ENCODE measurements at places on chromosomes 6 and 20.

GRCh38 chr20:13821876-13822275 is 37.0 kb downstream of the NDUFAF5 start:
- no peak for DNase-seq

GRCh38 chr6:81572020-81572419 is 180.5 kb downstream of the TENT5A start:
- DNase-seq: no peak

DNA sequence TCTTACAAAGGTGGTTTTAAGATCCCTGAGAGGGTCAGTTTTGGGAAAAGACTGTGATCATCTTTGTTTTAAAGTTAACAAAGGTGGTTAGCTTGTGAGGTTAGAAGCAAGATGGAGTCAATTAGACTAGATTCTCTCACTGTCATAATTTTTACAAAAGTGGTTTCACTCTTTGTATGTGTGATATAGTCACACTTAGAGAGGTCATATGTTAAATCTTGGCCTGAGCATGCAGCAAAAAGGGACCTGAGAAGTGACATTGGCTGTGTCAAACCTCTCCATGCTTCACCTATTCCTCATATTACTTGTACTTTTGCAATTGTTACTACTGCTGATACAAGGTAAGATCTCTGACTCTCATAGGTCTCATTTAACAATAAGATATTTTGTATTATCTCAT is 368.0 kb downstream of the TBC1D32 start:
- no peak for DNase-seq

GRCh38 chr20:44961011-44961869 is 1.0 kb upstream of the TOMM34 start:
- DNase-seq: no peak

- peak; percentile 32 for DNase-seq
Measured at GRCh38 chr6:143536461-143536865, 24.9 kb upstream of the FUCA2 start.

DNA sequence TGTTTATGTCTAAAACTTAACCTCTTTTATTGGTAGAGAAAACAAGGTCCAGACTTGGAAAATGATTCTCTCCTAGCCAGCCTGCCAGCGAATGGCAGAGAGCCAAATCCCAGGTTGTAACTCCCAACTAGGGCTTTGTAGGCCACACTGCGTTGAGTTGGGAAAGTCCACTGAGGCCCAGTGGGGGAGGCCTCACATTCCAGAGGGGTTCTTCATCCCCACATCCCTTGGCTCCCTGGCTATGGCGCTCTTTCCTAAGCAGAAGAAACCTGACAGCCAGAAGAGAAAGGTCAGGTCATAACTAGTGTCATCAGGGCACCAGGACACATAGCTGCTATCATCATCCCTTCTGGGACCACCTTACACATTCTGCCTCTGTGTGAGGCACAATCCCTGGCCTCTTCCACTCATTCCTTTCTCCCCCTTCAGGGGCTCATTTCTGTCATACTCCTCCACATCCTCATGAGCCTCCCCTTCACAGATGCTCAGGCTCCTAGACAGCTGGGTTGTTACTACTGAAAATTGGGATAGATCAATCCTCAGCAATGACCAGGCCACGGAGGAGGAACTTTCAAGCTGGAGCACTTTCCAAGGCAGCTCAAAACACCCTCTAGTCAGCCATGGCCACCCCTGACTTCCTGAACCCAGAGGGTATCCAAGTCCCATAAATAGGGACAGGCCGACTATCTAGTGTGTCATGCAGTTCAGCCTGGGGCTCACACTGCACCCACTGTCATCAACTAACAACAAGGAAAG is 48.6 kb downstream of the TCP11 start:
- no peak for DNase-seq

DNA sequence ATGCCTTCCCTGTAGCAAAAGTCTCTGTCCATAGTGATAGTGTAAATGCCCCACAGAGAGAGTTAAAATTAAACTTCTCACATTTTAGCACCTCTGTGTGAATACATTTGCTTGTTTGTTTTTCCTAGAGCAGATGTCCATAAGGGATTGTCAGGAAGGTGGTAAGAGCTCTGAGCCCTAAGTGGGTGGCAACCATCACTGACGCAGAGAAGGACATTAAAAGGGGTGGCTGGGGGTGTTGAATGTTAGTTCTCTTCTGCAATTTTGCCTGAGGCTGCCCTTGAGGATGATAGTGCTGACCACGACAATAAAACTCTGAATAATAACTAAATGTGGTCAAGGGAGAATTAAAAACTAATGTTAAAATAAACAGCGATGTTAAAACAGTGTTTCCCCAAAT is 174.3 kb upstream of the ID4 start:
- no peak for DNase-seq

DNA sequence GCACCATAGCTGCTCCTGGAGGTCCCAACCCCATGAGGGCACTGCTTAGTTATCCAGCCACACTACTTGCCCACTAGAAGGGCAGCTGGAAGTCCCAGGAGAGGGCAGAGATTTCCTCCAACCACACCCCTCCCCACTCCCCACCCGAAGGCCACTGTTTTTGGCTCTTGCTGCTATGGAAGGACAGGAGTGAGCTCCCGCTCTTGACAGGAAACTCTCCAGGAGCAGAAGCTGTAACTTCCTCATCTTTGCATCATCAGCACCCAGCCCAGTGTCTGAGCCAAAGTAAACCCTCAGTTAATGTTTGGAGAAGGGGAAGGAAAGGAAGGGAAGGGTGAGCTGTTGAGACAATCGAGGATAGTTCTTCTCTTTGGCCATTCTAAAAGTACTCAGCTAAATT is 120.7 kb downstream of the MTFR2 start:
- DNase-seq: no peak

DNA sequence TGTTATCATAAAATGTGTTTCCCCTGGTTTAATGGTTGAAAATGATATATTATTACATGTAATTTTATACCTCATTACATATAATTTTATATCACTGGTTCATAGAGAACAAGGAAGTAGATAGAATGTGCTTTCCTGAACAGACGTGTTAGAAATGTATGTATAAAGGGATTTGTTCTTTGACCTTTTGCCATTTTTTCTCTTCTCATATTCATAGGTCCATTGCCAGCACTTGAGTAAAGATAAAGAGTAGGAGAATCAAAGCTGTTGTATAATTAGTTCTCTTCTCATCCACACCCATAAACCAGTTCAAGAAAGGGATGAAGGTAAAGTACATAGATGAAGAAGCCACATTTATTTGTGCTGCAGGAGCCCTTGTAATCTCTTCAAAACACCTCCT is 46.7 kb downstream of the RNF217 start:
- no peak for DNase-seq

- no peak for DNase-seq
Measured at GRCh38 chr6:169837529-169838250, 86.3 kb downstream of the ERMARD start.

- DNase-seq: no peak
Measured at GRCh38 chr6:165119231-165120020, 190.0 kb downstream of the C6orf118 start.

GRCh38 chr6:33380272-33380981 is 11.2 kb upstream of the KIFC1 start:
- DNase-seq: no peak

GRCh38 chr6:22928775-22929174 is 359.4 kb downstream of the HDGFL1 start:
- no peak for DNase-seq

- DNase-seq: no peak
Measured at GRCh38 chr20:32511358-32512046, 73.6 kb downstream of the NOL4L start.

GRCh38 chr20:35586751-35587425 is 28.7 kb upstream of the SPAG4 start:
- no peak for DNase-seq

DNA sequence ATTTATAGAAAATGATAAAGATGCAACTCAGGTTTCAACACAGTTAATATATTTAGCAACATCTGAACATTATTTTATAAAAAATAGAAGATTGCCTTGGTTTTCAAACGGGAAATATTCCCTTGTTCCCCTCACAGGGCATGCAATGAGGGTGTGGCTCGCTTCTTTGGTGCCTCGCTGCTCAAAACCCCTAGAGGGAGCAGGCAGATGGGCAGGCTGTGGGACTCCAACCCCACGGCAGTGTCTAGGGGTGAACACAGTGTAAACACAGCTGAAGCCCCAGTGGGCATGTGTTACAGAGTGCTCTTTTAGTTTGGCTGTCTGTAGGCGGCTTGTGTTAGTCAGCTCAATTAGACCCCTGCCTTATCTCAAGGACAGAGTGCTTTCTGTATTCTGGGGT is 560.8 kb upstream of the IMPG1 start:
- DNase-seq: no peak

GRCh38 chr6:170208182-170208601 is 82.7 kb downstream of the DLL1 start:
- DNase-seq: no peak

- DNase-seq: no peak
Measured at GRCh38 chr6:11889572-11889971, 111.0 kb upstream of the ADTRP start.

DNA sequence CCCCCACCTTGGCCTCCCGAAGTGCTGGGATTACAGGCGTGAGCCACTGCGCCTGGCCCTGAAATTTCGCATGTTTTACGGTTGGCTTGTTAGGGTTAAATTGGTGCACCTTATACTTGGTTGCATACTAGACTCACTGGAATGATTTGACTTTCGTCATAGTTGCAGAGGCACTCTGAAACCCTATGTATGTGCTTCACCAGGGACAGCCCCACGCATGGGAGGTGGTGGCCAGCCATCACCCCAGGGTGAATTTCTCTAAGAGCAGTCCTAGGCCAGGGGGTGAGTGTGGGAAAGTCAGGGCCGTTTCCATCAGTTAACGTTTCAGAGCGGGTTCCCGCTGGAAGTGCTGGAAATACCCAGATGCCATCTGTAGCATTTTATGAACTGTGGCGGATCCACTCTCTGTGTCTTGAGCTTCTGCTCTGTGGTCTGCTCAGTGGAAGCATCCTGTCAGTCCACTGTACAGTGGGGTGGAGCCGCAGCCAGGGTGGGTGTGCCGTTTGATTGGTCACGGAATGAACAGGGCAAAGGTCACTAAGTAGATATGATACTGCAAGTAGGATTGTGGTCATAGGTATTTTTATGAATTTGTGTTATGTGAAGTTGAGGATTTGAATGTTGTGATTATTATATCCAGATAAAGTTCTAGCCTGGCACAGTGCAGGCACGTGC is 13.2 kb downstream of the DNAJC5 start:
- DNase-seq: no peak

DNA sequence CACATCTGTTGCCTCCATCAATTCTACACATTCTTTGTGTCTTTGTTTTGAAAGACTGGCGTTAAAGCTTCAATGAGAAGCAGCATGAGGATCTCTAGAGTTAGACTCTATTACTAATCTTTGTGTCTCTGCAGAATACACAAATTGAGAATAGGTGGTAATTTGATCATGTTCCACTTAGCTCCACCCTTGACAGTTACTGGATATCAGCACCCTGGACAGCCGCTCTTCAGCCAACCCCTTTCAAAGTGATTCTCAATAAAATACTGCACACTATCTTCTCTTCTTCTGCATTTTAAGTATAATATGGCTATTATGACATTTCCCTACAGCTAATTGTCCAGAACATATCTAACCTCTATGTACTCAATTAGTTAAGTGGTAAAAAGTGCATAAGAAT is 54.3 kb upstream of the CNR1 start:
- DNase-seq: no peak

GRCh38 chr20:35702051-35702823 is 3.0 kb downstream of the ROMO1 start:
- DNase-seq: no peak

GRCh38 chr6:125346926-125347563 is 45.3 kb upstream of the HDDC2 start:
- no peak for DNase-seq

DNA sequence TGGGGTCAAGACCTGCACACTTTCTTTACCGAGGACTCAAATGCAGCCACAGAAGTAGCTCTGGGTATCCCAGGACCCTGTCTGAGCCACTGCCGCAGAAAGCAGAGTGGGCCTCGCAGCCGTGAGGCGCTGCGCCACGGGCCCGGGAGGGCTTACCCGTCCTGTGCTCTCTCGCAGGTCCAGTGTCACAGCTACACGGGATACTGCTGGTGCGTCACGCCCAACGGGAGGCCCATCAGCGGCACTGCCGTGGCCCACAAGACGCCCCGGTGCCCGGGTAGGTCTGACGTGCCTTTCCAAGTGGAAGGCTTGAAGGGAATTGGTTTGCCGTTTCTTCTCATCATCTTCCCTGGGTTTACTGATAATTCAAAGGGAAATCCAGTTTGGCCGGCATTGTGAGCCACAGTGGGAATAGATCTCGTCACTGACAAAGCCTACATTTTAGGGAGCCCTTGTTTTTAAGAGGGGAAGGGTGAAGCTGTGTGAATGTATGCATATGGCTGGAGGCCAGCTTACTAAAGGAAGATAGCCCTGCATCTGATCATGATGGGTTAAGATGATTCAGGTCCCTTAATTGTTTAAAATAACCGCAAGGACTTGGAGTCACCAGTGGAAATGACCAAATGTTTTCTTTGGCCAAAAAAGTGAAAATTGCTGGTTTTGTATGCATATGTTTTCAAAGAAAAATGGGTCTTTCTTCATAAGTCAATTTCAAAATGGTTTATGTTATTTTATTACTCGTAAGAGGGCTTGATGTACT is 86.6 kb downstream of the SMOC2 start:
- no peak for DNase-seq

GRCh38 chr6:105868823-105869460 is 217.2 kb upstream of the PRDM1 start:
- no peak for DNase-seq

DNA sequence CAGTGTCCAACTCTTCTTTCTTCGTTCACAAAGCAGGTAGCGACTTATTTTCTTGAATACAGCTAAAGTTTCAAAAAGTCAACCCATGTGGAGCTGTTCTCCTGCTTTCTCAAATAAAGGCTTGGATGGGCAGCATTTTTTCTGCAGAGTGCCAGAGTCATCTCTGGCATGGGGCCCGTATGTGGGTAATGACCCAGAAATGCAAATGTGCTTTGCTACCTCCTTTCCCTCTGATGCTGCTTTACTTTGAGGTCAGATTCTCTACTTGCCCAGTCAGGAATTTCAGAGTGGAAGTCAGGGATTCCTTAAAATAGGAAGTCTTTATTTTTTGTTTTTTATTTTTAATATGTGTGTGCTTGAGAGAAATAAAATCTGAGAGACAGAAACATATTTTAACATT is 4.9 kb downstream of the NKAIN2 start:
- no peak for DNase-seq

DNA sequence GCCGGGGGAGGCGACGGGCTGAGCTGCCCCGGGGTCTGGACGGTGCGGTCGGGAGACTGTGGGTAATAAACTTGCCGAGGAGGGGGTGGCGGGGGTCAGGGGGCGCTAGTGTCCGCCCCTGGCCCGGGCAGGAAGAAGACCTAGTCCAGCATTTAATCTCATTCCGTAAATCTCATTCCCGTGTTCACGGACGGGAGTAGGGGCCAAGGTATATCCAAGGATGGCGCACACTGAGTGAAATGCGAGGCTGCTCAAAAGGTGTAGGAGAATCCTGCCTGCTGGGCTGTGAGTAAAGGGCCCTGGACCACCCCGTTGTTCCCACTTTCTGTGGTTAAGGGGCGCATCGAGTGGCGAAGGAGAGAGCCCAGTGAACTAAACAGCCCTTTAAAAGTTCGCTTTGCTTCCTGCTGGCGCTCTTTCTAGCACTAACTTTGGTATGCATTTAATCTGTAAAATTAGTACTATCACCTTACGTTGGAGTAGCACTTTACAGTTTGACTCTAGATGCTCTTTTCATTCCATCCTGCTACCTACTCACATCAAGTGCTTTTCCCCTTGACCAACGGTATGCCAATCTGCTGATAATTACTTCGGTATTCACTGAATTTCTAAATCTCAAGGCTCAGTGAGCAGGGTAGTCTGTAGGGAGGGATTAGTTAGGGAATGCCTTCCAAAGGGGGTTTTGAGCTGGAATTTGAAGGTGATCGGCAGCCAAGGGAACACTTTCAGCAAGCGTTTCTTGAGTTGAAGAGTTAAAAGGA is 730 bp downstream of the PARD6B start:
- DNase-seq: no peak
